ENCODE measurements at places on chromosomes 11 and 22. TPM values are rescaled to one million over a fixed set of nuclear protein-coding genes. Genes with fewer than 3 reads are reported as not detected.
A peak's percentile ranks its signal among the peaks of the same experiment; 100 is the strongest.

GRCh38 chr11:126573325-126573978 is 218.0 kb downstream of the ST3GAL4 start:
- H3K4me3 ChIP-seq, result no peak overlapping the region
- no peak for DNase-seq
- no peaks in the 10 kb centered on the region for H3K4me1 ChIP-seq
- H3K27ac ChIP-seq, result no peak overlapping the region
- H3K27me3 ChIP-seq, result peaks cover 7% of the 10 kb centered on the region

DNA sequence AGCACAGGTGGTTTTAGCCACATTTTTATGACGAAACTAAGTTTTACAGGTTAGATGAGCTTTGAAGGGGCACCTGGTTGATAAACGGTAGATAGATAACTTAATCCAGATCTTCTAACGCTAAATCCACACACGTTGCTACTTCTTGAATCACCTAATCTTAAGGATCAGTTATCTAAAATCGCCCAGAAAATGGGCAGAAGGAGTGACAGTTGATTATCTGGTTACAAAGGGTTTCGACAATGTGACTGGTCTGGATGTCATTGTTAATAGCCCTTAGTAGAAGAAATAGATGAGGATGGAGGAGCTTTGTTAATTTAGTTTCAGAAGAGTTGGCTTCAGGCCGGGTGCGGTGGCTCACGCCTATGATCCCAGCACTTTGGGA is 43.7 kb downstream of the SCGB1A1 start:
- no peak for DNase-seq
- no peaks in the 10 kb centered on the region for H3K27me3 ChIP-seq
- no peaks in the 10 kb centered on the region for H3K4me1 ChIP-seq
- H3K36me3 ChIP-seq, result no peaks in the 10 kb centered on the region

DNA sequence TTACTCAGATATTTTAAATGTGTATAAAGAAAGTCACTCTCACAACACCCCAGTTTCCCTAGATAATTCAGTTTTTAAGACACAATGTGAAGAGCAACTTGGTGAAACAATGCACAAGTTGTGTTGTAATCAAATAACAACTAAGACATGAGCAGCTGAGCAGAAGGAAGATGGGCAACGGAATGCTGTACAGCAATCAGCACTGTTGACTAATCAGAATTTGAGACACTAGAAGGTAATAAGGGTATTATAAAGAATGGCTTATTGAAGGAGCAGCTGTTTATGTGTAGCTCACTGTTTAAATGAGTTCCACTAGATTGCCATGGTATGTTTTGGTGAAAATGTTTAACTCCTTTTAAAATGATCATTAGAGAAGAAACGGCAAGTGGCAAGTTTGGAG is 60.1 kb downstream of the SOX6 start:
- DNase-seq, result no peak
- no peak overlapping the region for H3K4me3 ChIP-seq
- no peaks in the 10 kb centered on the region for H3K27me3 ChIP-seq
- H3K36me3 ChIP-seq, result no peaks in the 10 kb centered on the region
- H3K27ac ChIP-seq, result no peak overlapping the region

GRCh38 chr11:115885535-115886421 is 381.6 kb upstream of the CADM1 start:
- DNase-seq, result no peak

- no peaks in the 10 kb centered on the region for H3K27me3 ChIP-seq
- H3K36me3 ChIP-seq, result no peaks in the 10 kb centered on the region
- no peak overlapping the region for H3K4me3 ChIP-seq
- DNase-seq, result no peak
- no peak overlapping the region for H3K27ac ChIP-seq
Observed at GRCh38 chr22:17083255-17083654, 1.5 kb upstream of the IL17RA start.

DNA sequence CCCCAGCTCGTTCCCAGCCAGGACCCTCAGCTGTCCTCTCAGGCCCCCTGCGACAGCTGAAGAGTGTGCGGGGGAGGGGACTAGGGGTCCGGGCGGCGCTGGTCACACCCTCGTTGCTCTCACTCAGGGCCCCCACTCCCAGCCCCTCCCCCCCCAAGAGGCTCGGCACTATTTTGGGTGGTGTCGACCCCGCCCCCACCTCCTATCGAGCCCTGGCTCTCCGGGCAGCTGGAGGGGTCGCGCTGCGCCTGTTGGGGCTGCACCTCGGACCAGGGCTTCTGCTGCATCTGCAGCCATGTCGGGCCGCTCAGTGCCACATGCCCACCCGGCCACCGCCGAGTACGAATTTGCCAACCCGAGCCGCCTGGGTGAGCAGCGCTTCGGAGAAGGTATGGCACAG is at the start of gene HSPB2:
HSPB2 (plus strand) TSS at position 200 of the 400 bp plus-strand sequence; CDS start at position 296, 96 bp downstream.
- peaks cover 11% of the 10 kb centered on the region for H3K4me1 ChIP-seq
- peak within 1 kb of the TSS; percentile 41 for H3K4me3 ChIP-seq
- peak within 1 kb of the TSS; percentile 97 for H3K27ac ChIP-seq
- no peaks in the 10 kb centered on the region for H3K27me3 ChIP-seq
- DNase-seq, result no peak

GRCh38 chr11:128422576-128423370 is 164.6 kb downstream of the ETS1 start:
- no peaks in the 10 kb centered on the region for H3K36me3 ChIP-seq
- H3K27ac ChIP-seq, result no peak overlapping the region
- peaks cover 12% of the 10 kb centered on the region for H3K4me1 ChIP-seq
- DNase-seq, result no peak
- no peak overlapping the region for H3K4me3 ChIP-seq

DNA sequence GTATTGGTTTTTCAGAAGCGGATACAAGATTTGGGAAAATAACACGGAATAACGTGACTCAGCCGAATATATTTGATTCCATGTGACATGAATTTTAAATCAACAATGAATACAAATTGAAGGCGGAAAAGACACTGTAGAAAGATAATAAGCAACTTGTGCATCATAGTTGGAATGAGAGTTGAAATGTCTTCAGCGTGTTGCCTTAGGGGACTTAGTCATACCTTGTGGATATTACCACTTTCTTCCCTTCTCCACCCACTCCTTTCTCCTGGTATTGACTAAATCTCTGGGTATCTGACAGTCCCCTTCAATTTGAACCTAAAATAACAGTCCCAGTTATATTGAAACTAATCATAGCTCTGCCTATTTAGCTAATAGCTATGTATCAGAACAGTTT is 2373.1 kb upstream of the RAG2 start:
- H3K4me1 ChIP-seq, result no peaks in the 10 kb centered on the region
- H3K27ac ChIP-seq, result no peak overlapping the region
- H3K4me3 ChIP-seq, result no peak overlapping the region
- no peaks in the 10 kb centered on the region for H3K27me3 ChIP-seq
- DNase-seq, result no peak

DNA sequence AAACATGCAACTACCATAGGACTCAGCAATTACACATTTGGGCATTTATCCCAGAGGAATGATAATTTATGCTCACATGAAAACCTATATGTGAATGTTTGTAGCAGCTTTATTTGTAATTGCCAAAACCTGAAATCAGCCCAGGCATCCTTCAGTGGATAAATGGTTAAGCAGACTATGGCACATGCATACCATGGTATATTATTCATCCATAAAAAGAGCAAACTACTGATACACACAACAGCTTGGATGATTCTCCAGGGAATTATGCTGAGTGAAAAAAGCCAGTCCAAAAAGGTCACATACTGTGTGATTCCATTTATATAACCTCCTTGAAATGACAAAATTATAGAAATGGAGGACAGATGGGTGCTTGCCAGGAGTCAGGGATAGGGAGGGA is 86.7 kb downstream of the ALX4 start:
- peaks cover 2% of the 10 kb centered on the region for H3K4me1 ChIP-seq
- no peaks in the 10 kb centered on the region for H3K36me3 ChIP-seq
- H3K27me3 ChIP-seq, result no peaks in the 10 kb centered on the region
- no peak overlapping the region for H3K27ac ChIP-seq
- H3K4me3 ChIP-seq, result no peak overlapping the region

DNA sequence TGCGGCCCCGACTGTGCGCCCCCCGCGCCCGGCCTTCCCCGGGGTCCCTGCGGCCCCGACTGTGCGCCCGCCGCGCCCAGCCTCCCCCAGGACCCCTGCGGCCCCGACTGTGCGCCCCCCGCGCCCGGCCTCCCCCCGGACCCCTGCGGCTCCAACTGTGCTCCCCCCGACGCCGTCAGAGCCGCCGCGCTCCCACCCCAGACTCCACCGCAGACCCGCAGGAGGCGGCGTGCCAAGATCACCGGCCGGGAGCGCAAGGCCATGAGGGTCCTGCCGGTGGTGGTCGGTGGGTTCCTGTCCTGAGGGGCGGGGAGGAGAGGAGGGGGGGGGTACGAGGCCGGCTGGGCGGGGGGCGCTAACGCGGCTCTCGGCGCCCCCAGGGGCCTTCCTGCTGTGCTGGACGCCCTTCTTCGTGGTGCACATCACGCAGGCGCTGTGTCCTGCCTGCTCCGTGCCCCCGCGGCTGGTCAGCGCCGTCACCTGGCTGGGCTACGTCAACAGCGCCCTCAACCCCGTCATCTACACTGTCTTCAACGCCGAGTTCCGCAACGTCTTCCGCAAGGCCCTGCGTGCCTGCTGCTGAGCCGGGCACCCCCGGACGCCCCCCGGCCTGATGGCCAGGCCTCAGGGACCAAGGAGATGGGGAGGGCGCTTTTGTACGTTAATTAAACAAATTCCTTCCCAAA is 3.1 kb downstream of the DRD4 start:
- peaks cover 2% of the 10 kb centered on the region for H3K36me3 ChIP-seq
- H3K27me3 ChIP-seq, result peaks cover 18% of the 10 kb centered on the region
- DNase-seq, result no peak
- no peak overlapping the region for H3K27ac ChIP-seq
- no peak overlapping the region for H3K4me3 ChIP-seq

GRCh38 chr11:128506356-128506755 is 81.0 kb downstream of the ETS1 start:
- peaks cover 6% of the 10 kb centered on the region for H3K36me3 ChIP-seq
- no peaks in the 10 kb centered on the region for H3K27me3 ChIP-seq
- no peak for DNase-seq
- no peak overlapping the region for H3K4me3 ChIP-seq
- H3K27ac ChIP-seq, result peak overlapping the region; percentile 88
- H3K4me1 ChIP-seq, result peaks cover 70% of the 10 kb centered on the region

- DNase-seq, result no peak
- H3K36me3 ChIP-seq, result no peaks in the 10 kb centered on the region
- H3K27me3 ChIP-seq, result peaks cover 3% of the 10 kb centered on the region
- no peaks in the 10 kb centered on the region for H3K4me1 ChIP-seq
- H3K4me3 ChIP-seq, result no peak overlapping the region
Observed at GRCh38 chr11:123371506-123372297, 58.4 kb upstream of the GRAMD1B start.

- H3K36me3 ChIP-seq, result no peaks in the 10 kb centered on the region
- no peak overlapping the region for H3K4me3 ChIP-seq
- H3K27me3 ChIP-seq, result no peaks in the 10 kb centered on the region
- no peak for DNase-seq
- no peaks in the 10 kb centered on the region for H3K4me1 ChIP-seq
Observed at GRCh38 chr11:118705111-118705741, 25.8 kb upstream of the TREH start.

- peak; percentile 30 for DNase-seq
- H3K27ac ChIP-seq, result no peak overlapping the region
- H3K36me3 ChIP-seq, result no peaks in the 10 kb centered on the region
Observed at GRCh38 chr22:32752816-32753520, 48.5 kb upstream of the TIMP3 start.

DNA sequence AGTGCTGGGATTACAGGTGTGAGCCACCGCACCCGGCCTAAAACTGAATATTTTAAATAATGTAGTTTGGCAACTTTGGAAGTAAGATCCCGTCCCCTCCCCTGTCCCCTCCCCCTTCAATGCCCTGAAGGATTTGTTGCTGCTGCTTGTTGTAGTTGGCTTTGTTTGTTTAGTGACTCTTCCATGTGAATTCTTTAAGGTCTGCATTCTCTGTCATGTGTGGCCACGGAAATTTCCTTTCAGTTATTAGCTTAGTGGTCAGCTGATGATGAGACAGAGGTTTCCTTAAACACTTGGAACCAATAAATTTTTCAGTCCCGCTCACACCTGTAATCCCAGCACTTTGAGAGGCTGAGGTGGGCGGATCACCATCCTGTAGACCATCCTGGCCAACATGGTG is 109.9 kb downstream of the MPPED1 start:
- H3K36me3 ChIP-seq, result no peaks in the 10 kb centered on the region
- no peaks in the 10 kb centered on the region for H3K4me1 ChIP-seq
- no peak overlapping the region for H3K27ac ChIP-seq
- no peak overlapping the region for H3K4me3 ChIP-seq
- no peaks in the 10 kb centered on the region for H3K27me3 ChIP-seq

DNA sequence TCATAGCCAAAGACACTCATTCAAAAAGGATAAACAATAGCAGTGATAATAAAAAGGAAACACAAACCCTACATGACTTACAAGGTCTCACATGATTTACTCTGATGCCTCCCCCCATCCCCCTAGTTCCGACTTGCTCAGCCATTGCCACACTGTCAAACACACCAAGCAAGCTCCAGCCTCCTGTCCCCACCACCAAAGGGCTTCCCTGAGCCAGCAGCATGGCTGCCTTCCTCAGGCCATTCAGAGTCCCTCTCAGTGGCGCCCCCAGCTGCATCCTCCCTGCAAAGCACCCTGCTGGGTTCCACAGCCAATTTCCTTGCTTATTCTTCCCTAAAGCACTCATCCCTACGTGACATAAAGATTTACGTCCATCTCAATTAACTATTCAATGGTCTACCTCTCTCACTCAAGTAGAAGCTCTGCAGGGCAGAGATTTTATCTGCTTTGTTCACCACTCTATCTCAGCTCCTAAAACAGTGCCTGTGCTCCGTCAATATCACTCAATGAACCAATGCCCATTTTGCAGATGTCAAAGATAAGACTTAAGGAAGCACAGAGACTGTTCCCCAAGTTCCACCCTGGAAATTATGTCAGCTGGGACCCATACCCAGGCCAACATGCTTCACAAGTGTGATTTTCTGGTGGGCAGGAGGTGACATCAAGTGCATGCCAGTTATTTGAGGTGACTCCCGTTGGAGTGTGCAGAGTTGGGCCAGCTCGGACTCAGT is 106.9 kb downstream of the SYN3 start:
- H3K27me3 ChIP-seq, result no peaks in the 10 kb centered on the region
- peaks cover 18% of the 10 kb centered on the region for H3K4me1 ChIP-seq
- no peaks in the 10 kb centered on the region for H3K36me3 ChIP-seq

Gene TMEM121B
- 0.46 TPM for total RNA-seq

Gene CD3G
- total RNA-seq, result 1.5 TPM

Gene CD248
- 25.9 TPM for total RNA-seq

Gene CENATAC
- 59.9 TPM for total RNA-seq

Gene OR52E2
- total RNA-seq, result not detected

Gene ANKK1
- 1.1 TPM for total RNA-seq

Gene GNG3
- total RNA-seq, result not detected

Gene LMO2
- total RNA-seq, result 26.6 TPM

Gene INPP5J
- total RNA-seq, result 6.5 TPM

Gene UBQLN3
- 1.4 TPM for total RNA-seq

Gene TBX1
- total RNA-seq, result 3.4 TPM

Gene OR8G1
- total RNA-seq, result not detected

Gene OR6A2
- total RNA-seq, result 0.23 TPM

Gene KDM4D
- total RNA-seq, result 0.89 TPM

Gene CARD16
- total RNA-seq, result 31.6 TPM

Gene ALDH3B1
- total RNA-seq, result 165 TPM

All from lung (tissue), 17 donors.